ENCODE measurements at places on chromosomes 1 and 21.

DNA sequence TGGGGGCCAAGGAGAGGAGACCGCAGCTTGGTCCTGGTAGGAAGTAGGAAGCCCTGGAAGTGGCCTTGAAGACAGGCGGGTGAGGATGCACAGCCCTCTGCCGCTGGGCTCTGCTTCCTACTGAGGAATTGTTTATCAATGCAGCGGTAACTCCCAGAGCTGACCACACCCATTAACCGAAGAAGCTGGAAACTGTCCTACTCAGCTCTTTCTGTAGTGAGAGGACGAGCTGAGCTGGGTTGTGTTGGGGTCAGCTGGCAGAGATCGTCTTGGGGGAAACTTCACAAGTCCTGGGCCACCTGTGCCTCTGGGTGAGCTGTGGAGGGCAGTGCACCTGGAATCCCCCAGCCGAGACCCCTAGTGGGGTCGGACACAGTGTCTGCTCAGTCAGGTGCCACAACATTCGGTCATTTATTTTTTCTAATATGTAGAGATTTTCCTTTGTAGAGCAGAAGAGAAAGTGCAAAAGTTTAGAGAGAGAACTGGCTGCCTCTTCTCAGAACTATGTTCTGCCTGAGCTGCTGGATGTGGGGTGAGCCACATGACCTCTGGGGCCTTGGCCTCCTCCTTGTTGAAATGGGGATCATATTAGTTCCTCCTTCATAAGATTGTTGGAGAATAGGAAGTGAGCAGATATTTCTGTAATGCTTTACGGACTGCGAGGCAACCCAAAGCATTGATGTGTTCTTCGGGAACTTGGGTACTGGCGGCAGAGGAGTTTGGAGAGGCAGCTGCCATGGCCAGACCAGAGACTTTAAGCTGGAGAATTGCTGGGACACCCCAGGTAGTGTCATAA, 3.6 kb downstream of the NECAP2 start:
- no peak for DNase-seq

GRCh38 chr1:923991-924655, 400 bp downstream of the SAMD11 start:
- DNase-seq = no peak

DNA sequence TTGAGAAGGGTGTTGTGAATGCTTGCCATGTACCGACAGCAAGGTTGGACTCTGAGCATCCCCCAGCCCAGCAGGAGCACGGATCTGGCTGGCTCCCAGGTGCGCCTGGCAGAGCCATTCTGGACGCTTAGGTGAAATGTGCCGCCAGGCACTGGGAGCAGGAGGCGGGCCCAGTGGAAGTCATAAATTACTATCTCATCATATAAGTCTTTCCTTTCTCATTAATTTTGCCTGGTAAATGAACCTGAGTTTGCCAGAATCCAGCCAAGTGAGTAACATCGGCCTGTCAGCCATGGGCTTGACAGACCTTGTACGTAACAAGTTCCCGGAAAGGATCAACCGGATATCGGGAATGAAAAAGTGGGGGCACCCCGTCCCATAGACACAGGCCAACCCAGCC, 179.5 kb upstream of the ARHGEF16 start:
- no peak for DNase-seq

GRCh38 chr1:214361636-214362035, 80.7 kb downstream of the SMYD2 start:
- no peak for DNase-seq

DNA sequence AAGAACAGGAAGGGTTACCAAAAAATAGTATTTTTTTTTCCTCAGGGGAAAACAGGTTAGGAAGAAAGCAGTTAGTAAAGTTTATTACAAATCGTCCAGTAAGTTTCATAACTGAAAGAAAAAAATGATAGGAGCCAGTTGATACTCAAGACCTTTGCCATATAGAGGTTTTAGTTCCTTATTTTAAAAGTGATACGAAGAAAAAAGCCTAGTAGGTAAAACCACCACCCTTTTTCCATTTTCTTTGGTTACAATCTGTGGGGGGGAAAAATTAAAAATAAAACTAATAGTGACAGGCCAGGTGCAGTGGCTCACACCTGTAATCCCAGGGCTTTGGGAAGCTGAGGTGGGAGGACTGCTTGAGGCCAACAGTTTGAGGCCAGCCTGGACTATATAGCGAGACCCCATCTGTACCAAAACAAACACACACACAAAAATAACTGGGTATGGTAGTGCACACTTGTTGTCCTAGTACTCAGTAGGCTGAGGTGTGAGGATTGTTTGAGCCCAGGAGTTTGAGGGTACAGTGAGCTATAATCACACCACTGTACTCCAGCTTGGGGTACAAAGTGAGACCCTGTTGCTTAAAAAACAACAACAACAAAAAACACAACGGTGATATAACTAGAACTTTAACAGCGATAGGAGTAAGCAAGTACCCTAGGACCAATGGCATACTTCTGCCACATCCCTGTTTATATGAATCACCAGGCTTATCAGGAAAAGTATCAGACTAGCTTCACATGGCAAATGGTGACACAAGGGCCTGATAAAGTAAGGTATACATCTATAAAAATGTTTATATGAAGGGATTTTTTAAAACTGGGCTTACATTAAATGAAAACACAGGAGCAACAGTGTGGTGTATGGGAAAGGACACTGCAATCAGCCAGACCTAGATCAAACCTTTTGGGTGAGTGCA, 5.4 kb downstream of the TMEM59 start:
- DNase-seq = no peak

DNA sequence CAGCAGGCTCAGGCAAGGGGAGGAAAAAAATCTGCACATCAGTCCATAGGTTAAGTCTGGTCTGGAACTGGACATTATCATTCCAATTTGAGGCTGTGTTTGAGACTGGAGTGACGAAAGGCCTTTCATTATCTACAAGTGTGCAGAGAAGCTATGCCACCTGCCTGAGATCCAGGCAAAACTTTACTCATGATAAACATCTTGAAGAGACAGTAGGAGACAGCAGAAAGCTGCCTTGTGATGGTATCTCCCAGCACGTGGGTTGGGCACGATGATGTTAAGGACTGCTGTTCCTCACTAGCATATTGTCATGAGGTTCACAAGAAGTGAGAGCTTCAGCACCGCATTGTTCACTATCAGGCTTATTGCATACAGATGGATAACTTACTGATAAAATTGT, 126.4 kb downstream of the PLXNA2 start:
- DNase-seq = no peak

- peak; percentile 60 for DNase-seq
Observed at GRCh38 chr1:205313563-205314308, 7.8 kb downstream of the NUAK2 start.

GRCh38 chr1:75257424-75257823, 123.2 kb downstream of the LHX8 start:
- no peak for DNase-seq

DNA sequence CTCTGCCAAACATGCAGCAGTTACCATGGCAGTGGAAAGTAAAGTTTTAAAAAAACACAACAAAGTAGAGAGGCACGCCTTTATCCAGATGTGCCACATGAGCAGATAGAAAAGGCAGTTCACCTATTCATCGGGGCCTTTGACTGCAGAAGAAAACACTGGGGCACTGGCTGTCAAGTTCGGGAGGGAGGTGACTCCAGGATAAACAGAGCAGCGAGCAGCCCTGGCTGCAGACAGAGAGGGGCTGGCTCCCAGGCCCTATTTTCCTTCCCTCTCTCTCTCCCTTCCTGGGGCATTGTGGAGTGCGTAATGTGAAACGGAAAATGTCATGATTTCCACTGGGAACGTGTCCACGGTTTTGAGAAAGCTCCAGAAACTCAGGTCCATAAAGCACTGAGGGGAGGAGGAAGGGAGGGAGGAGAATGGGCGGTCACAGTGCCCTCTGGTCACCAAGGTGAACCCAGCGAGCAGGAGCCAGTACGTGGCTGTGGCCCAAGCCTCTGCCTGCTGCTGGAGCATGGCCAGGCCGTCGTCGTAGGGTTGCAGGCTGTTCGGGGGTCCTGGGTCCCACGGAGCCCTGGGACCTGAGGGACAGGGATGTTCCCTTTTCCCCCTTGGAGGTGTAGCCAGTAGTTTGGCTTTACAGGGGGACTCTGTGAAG, 114.7 kb upstream of the IRF2BP2 start:
- DNase-seq = no peak

- peak; percentile 30 for DNase-seq
Observed at GRCh38 chr21:33029975-33030461, 4.3 kb downstream of the OLIG2 start.

All from hippocampal formation (tissue), 2 donors.